Stimulated activated CD8-positive, alpha-beta memory T cell treated with anti-CD3 and anti-CD28 coated beads, Interleukin-4, amount 100 ng/mL, for 1 hour (primary cell): ENCODE measurements at places on chromosomes 5 and 9.

DNA sequence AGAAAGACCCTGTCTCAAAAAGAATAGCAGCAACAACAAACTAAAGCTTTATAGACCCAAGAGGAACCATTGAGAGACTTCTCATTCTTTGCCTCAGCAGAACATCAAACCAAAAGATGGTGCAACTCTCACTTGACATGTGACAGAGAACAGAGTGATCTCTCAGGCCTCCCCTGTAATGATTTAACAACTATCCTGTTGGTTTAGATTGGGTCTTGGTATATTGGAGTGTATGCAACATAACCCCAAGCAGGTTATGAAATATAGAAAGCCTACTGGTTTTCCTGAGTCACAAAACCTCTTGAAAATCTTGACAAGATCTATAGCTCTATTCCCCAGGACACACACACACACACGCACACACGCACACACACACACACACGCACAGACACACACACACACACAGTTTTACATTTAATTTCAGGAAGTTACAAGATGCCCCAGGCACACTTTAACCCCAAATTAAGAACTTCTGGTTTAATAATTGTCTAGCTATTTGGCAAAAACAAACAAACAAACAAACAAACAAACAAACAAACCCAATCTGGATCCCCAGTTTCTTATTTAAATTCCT, 6.5 kb upstream of the FGF1 start:
- no peak for DNase-seq

DNA sequence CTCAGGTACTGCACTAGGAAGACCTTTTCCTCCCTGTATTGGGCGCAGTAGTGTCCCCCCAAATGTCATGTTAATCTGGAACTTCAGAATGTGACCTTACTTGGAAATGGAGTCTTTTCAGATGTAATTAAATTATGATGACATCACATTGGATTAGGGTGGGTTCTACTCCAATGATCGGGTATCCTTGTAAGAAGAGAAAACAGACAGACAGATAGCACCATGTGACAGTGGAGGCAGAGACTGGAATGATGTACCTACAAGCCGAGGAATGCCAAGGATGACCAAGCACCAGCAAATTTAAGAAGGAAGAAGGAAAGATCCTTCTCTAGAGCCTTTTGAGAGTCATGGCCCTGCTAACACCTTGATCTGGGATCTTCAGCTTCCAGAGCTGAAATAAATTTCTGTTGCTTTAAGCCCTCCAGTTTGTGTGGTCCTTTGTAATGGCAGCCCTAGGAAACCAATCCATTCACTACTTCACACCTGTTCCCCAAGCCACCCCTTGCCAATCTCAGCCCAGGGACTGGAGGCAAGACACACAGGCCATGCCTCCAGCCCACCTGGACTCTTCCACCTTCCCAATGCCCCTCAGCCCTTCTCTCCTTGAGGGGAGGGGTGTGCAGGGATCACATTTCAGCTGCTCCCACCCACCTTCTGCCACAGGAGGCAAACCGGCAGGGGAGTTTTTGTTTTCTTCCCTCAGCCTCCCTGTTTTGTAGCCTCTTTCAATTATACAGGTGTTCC, 1.6 kb downstream of the CCNJL start:
- no peak for DNase-seq

DNA sequence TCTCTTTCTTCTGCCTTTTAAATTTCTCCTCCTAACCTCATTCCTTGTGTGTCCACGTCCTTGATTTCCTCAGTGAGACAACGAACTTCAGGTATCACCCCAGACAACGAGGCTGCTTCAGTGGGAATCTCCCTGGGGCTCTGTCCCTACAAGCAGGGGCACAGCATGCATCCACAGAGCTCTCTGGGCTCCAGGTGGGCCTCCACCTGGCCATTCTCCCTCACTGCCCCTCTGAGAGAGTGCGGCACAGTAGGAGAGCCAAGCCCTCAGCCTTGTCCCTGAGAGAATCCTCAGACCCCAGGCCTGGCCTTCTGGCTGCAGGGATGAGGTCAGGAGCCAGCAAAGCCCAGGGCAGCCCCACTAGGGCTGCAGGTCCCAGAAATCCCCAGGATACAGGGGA, 105.3 kb downstream of the LHFPL2 start:
- no peak for DNase-seq

DNA sequence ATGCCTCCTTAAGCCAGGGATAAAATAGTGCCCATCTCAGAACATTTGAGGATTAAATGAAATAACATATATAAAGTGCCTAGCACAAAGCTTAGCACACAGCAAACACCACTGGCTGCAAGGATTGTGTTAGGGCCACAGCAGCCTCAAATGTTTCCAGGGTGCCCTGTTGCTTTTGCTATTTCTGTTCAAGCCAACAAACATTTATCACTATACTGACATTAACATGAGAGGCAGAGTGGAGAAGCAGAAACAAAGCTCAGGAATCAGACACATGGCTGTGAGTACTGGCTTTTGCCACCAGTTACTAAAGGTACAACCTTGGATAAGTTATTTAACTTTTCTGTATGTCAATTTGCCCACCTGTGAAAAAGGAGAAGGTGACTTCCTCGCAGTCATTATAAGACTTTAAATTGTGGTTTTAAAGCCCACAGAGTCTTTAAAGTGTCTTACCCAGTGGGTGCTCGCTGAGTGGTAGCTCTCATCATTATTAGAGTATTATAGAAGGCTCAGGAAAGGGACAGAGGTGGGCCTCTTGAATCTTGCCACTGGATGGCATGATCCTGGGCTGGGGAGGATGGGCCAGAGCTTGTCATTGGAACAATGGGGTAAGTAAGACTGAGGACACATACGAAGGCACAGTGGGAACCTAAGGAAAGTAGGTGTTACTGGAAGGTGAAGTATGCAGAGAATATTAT, 98.2 kb downstream of the MARCHF3 start:
- no peak for DNase-seq

DNA sequence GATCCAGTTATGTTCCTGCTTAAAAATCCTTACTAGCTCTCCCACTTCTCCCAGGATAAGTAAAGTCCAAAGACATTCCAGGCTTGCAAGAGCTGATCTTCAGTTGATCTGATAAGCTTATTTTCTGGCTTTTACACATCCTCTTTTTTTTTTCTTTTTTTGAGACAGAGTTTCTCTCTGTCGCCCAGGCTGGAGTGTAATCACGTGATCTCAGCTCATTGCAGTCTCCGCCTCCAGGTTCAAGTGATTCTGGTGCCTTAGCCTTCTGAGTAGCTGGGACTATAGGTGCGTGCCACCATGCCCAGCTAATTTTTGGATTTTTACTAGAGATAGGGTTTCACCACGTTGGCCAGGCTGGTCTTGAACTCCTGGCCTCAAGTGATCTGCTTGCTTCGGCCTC, 37.3 kb upstream of the PTPN3 start:
- DNase-seq = no peak

- no peak for DNase-seq
These were observed 81.9 kb upstream of the RARS1 start for GRCh38 chr5:168404365-168404764.

DNA sequence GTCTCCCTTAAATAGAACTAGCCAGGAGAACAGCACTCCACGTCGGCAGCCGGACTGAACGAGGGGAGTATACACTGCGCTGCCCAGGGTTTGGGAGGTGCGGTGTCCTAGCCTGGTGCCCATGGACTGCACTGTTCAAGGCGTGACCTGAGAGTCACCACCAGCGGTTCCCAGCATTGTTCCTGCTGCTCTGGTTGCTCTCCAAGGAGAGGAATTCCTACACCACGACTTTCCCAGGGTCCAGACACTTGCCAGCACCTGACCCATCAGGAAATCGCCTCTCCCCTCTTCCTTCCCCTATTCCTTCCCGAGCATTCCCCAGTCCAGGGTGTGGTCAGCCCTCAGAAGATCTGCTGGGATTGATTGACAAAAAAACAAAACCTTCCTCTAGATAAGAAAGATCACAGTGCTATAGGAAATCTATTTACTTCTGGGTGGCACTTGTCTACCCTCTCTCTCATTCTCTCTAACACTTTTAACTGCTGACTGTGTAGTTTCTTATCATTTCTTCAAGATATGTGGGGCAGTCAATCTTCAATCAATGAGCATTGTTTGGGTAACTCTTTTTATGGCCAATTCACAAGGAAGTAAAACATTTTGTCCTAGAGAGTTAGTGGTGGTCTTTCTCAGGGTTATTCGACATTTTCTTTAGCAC, 297.8 kb upstream of the ACTBL2 start:
- DNase-seq = no peak

GRCh38 chr5:141485321-141486055, 658 bp downstream of the PCDHGC4 start:
- DNase-seq = no peak

- DNase-seq = no peak
These were observed 58.2 kb downstream of the ESM1 start for GRCh38 chr5:54927097-54927746.

DNA sequence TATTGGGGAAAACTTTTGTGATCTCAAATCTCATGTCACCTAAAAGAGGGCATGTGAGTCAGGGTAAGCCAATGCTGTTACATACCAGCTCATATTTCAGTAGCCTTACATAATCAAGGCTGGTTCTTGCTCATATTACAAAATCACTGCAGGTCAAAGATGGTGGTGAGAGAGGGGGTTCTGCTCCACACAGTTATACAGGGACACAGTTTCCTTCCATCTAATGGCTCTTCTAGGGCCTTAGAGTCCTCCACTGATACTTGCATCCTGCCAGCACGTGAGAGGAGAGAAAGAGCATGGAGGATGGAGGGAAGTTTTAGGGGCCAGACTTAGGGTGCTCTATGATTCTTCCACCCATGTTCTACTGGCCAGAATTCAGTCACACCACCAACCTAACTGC, 130.0 kb downstream of the LIFR start:
- no peak for DNase-seq

GRCh38 chr9:94680621-94681020, 41.3 kb upstream of the FBP1 start:
- no peak for DNase-seq

DNA sequence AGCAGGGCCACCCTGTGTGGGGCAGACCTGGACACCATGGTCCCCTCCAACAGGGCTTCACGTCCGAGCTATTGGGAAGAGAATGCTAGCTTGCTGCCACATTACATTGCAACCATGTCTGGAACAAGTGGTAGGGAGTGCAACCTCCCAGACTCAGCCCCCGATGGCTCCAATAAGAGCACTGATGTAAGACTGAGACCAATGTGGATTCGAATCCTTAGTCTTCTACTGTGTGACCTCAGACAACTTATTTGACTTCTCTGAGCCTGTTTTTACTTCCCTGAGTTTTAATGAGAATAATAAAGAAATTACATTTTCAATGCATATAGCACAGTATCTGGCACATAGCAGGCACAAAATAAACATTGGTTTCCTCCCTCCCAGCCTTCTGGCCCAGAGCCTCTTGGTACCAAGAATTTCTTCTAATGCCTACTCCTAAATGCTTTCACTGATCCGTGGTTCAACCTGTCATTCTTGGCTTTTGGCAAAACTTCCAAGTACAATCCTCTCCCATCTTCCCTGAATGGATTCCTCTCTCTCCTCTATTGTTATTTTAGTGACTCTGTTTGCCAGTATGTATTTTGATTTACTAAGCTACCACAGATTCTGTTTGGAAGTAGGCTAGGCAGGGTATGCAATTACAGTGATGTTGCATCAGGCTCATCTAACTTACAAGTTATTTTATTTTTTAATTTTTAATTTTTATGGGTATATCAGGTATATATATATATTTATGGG, 34.6 kb upstream of the COL15A1 start:
- DNase-seq = no peak

GRCh38 chr9:130936285-130937117, 2.5 kb downstream of the FIBCD1 start:
- DNase-seq = no peak

- DNase-seq = no peak
These were observed 79.8 kb upstream of the CAST start for GRCh38 chr5:96582343-96582742.

GRCh38 chr5:167652690-167653089, 638.8 kb upstream of the WWC1 start:
- DNase-seq = no peak

- no peak for DNase-seq
These were observed 79.4 kb downstream of the ZNF366 start for GRCh38 chr5:72427488-72428437.

DNA sequence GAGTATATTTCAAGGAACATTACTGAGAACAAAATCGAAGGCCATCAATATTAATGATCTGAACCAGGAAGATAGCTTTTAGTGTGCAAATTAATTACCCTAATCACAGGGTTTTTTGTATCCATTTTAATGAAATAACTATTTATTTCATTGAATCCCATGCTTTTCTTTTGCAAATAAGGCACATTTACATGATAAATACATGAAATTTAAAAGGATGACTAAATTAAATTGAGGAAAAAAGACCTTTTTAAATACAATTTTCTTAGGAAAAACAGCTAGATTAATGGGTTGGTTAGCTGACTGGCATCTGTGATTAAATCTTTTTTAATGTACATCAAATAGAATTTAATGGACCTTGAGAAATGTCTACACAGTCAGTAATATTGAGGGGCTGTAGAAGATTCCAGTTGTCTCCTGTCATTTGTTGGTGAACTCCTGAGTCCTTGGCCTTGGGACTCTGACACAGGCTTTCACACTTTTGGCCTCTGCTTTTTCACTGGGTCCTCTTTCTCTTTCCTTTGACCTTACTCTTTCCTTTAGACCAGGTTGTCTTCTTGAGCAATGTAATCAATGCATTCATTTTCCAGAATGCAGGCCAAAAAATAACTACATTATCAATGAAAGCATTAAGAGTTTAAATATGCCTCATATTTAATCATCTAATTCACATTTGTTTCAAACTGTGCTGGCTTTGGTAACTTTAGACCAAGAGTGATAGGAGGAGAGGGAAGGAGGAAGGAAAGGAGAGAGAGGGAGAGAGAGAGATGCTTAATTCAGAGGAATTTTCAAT, 511.5 kb downstream of the ZNF608 start:
- DNase-seq = no peak

DNA sequence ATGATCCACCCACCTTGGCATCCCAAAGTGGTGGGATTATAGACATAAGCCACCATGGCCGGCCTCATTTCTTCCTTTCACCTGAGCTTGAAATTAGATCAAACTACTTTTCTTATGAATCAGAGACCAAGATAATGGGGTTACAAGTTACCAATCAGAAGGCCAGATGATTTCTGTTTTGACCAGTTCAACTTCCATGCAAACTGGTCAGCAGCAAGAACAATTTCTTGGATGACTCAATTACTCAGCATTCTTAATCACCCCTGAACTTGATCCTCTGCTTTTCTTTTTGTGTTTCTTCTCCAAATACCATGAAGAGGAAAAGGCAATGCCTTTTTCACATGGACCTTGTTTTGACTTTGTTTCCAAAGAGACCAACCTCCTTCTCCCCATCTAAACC, 10.0 kb upstream of the PLIN2 start:
- no peak for DNase-seq

DNA sequence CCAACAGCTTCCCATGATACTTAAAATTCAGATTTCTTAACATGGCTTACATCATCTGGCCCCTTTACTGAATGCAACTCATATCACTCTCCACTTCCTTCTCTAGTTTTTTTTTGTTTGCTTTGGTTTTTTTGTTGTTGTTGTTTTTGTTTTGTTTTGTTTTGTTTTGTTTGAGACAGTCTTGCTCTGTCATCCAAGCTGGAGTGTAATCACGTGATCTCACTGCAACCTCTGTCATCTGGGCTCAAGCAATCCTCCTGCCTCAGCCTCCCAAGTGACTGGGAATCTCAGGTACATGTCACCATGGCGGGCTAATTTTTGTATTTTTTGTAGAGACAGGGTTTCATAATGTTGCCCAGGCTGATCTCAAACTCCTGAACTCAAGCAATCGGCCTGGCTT, 41.4 kb downstream of the CPLANE1 start:
- no peak for DNase-seq

GRCh38 chr5:147558826-147559225, 49.0 kb upstream of the DPYSL3 start:
- DNase-seq = no peak

- DNase-seq = no peak
These were observed 148.4 kb upstream of the CLINT1 start for GRCh38 chr5:158007336-158007735.
